ENCODE measurements at places on chromosomes 7 and 10.

DNA sequence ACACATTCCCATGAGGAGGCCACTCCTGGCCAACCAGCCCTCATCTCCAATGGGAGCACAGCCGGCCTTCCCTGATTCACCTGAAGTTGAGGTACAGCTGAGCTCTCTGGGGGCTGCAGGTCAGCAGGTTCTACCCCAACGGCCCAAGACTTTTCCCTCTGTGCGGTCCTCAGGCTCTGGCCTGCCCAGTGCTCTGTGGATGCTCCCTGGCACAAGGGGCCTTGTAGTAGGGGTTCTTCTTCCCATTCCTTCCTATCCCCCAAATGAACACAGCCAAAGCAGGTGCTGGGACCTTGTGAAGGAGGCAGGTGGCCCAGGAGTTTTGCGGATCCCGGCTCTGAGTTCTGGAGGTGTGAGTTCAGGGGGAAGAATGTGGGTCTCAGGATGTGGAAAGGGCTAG is 72.2 kb downstream of the PLXNA4 start:
- DNase-seq, result no peak

GRCh38 chr7:27782849-27783248 is 42.9 kb downstream of the TAX1BP1 start:
- DNase-seq, result peak; percentile 14

- DNase-seq, result no peak
These were observed 31.2 kb downstream of the C10orf71 start for GRCh38 chr10:49330127-49330665.

- no peak for DNase-seq
These were observed 269.1 kb downstream of the PRKG1 start for GRCh38 chr10:51343391-51343790.

GRCh38 chr10:132624847-132625471 is 87.4 kb downstream of the INPP5A start:
- DNase-seq, result no peak

GRCh38 chr7:157928808-157929425 is 592.1 kb downstream of the DNAJB6 start:
- no peak for DNase-seq

GRCh38 chr10:73965890-73966768 is 31.8 kb upstream of the VCL start:
- no peak for DNase-seq

DNA sequence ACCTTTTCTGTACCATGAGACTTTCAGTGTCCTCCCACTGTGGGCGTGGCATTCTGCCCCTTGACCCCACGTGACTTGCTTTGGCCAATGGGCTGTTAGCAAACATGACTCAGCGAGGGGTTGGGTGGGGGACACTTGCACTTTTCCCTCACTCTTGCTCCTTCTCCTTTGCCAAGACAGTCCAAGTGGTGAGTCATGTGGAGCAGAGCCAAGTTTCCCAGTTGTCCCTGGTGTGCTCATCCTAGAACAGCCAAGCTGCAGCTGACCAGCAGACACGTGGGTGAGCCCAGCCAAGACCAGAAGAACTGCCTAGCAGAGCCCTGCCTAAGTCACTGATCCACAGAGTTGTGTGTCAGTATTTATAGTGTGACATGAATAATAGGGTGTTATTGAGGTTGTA is 82.8 kb upstream of the CPXM2 start:
- no peak for DNase-seq

DNA sequence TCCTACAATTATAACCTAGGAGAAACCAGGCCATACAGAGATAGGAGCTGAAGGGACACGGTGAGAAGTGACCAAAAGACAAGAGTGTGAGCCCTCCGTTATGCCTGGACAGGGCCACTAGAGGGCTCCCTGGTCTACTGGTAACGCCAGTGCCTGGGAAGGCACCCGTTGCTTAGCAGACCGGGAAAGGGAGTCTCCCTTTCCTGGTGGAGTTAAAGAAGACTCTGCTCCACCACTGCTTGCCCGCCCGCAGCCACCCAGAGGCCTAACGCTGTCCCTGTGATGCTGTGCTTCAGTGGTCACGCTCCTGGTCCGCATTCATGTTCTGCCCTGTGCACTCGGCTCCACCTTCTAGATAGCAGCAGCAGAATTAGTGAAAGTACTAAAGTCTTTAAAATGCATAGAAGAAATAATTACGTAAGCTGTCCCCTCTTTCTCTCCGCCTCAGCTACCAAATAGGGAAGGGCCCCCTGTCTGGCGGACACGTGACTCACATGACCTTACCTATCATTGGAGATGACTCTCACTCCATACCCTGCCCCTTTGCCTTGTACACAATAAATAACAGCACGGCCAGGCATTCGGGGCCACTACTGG is 34.8 kb downstream of the GRID2IP start:
- peak; percentile 77 for DNase-seq

- DNase-seq, result no peak
These were observed 3.7 kb upstream of the LDB3 start for GRCh38 chr10:86664341-86665217.

DNA sequence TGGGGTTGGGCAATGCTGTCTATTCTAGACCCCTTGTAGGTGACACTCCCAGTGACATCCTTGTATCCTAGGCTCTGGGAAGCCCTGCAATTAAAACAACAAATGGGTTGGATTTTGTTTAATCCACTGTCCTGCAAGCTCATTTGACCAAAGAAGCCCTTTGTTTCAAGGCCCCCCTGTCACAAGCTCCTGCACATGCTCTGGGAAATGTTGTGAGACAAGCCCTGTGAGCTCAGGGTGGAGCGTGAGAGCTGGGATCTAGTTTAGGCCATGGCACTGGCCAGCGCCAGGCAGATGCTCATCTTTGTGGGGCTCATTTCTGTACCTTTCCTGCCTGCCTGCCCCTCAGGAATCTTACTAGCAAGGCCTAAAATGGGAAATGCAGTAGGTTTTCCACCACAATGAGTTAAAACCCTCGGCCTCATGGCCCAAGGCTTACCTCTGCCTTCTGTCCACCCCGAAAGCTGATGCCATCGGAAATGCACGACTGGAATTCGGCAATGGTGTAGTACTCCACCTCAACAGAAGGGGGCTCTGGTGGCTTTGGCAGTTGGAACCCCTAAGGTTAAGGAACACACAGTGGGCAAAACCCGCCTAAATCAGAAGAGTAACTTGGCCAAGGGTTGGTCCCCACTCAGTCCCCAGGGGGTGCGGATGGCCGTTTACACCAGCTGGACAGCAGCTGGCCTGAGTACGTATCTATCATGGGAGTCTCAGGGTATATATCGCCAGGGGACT is 112.0 kb downstream of the NEURL1 start:
- DNase-seq, result peak; percentile 46

- DNase-seq, result no peak
These were observed 37.8 kb upstream of the GARS1 start for GRCh38 chr7:30556840-30557239.

DNA sequence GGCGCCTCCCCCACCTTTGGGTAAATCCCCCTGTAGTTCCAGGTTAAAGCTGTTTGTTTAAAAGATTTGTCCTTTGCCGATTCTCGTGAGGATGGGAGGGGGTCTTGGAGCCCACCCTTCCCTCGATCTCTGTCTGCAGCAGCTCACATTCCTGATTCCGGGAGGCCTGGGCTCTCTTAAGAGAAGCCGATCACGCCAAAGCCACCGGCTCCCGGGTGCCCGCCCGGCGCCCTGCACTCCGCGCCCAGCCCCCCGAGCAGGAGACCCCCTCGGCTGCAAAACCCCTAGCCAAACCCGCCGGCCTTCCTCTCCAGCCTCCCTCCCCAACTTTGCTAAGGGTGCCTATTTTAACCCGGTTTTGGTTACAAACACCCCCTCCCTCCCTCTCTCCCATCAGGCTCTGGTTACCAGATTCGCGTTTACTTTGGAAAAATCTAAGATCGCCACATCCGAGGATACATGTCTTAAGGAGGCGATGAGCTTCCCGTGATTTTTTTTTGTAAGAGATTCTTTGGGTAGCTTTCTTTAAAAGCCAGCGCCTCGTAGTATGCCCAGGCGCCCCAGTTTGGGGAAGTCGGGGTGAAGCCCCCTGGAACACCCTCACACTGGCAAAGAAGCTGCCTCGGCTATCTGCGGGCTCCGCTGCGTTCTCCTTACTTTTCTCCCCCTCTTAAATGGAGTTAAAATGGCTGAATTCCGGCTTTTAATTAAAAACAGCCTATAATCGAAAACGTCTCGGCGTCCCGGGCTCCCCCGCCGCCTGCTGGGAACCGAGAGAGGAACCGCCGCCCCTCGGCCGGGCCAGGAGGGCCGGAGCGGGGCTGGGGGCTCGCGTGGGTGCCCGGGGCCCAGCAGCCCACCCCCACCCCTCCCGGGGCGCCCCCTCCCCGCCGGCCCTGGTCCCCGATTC is 983 bp downstream of the TNRC18 start:
- DNase-seq, result no peak

DNA sequence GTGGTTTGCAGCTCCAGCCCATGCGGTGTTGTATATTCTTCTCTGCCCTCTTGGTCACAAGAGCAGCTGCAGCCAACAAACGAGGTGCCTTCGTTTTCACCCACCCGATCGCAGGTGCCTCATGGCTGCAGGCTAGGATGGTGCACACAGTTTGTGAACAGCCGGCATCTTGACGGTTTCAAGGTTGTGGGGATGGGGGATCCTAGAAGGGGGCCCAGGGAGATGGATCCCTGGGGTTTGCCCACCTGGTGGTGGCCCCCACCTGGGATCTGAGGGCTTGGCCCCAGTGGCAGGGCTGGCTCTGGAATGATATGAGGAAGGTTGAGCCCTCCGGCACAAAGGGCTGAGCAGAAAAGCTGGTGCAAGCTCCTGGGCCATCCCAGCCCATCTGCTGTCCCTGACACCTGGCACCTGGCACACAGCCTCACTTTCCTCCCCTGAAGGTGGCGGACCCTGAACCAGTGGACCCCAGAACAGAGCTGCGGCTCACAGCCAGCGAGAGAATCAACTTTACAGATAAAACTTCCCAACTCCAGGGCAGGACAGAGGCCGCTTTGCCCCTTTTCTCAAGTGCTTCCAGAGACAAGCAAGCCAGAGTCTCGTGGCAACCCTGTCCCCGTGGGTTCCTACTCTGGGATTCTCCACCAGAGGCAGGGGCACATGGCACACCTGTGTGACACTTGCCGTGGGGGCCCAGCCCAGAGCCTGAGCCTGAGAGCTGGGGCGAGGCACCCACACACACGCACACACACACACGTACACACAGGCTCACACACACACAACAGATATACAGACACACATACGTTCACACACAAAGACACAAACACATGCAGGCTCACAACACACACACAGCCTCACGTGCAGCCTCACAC is 177.3 kb upstream of the PPP2R2D start:
- DNase-seq, result no peak

DNA sequence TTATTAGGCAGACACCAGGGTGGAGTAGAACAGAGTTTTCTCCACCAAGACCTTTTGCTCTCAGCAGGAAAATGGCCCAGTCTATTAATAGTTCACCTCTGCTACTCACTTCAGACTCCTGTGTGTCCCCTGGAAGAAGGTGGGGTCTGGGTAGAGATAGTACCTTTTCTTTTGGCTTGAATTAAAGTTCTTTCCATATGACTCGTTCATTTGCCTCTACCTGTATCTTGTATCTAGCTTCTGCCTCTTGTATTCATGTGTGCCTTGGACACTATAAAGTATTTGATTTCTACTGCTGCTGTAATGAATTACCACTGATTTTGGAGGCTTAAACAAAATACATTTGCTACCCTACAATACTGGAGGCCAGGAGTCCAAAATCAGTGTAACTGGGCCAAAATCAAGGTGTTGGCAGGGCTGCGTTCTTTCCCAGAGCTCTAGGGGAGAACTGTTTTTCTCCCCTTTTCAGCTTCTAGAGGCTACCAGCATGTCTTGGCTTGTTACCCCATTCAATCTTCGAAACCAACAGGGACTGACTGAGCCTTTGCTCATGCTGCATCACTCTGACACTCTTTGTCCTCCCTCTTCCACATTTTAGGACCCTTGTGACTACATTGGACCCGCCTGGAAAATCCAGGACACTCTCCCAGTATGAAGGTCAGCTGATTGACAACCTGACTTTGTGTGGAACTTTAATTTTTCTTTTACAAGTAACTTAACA is 155.6 kb upstream of the PRSS58 start:
- DNase-seq, result no peak

DNA sequence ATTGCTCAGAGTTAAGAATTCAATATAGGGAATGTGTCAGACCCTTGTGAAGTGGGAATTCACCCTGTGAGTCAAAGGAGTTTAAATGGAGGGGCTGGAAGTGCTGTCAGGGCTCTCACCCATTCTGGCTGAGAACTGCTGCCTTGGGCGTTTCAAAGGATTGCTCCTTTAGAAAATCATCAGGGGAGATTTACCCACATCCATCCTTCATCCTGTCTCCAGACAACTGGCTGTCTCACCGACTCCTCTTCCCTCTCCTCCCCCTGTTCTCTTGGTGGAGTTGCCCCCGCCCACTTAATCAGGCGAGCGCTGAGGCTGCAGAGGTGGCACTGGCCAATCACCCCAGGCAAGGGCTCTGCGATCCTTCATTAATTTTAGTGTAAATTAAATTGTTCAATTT is 554.8 kb downstream of the CALN1 start:
- DNase-seq, result no peak

GRCh38 chr10:122342293-122343134 is 32.0 kb upstream of the PLEKHA1 start:
- peak; percentile 56 for DNase-seq

DNA sequence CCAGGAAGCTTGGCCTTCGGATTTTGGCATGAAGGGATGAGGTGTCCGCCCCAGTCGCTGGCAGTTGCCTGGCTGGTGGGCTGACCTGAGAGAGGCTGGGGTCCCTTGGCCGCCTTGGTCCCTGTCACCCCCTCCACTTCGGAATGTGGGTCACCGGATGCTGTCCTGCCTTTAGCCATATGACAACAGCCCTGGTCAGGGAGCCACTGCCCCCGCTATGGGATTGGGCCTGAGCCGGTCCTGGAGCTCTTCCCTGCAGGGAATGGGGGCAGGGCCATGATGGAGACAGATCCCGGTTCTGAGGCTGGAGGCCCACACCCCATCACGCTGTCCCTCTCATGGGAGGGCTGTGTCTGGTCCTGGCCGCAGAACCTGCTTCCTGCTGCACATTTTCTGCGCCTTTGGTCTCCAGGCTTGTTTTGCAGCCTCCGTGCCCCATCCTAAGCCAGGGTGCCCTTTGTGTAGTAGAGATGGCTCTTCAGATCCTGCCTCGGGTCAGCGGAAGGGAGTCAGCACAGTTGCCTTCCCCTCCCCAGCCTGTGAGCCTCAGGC is 22.6 kb downstream of the PFKFB3 start:
- no peak for DNase-seq

GRCh38 chr10:108789919-108790318 is 1133.4 kb downstream of the XPNPEP1 start:
- peak; percentile 69 for DNase-seq

- DNase-seq, result no peak
These were observed 20.2 kb downstream of the TAS2R16 start for GRCh38 chr7:122975341-122975740.

- DNase-seq, result no peak
These were observed 109.4 kb downstream of the RELN start for GRCh38 chr7:103879928-103880600.

DNA sequence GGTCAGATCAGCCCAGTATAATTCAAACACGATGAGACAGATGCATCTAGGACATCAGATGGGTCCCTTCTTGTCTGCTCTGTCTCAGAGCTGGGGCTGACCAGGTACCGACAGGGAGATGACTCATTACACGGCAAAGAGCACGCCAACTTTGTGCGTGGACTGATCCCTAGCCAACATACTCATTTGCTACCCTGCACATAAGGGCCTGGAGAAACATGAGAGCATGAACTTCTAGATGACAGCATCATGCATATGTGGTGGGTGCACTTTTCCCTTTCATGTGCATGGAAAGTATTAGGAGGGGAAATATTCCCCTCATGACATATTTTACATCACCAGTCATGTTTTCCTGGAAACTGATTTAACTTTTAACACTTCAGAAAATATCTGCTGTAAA is 35.1 kb upstream of the NPVF start:
- DNase-seq, result no peak

Measured in activated CD4-positive, alpha-beta T cell treated with anti-CD3 and anti-CD28 coated beads, Interleukin-2, Interleukin-6, amounts not matched to agents 100 ng/mL and 50 ng/mL, durations not matched to agents 16 hours and 8 hours (primary cell).